ENCODE measurements at places on chromosomes 11 and 22. TPM values are rescaled to one million over a fixed set of nuclear protein-coding genes. Genes with fewer than 3 reads are reported as not detected.

Gene TRIM68
- total RNA-seq: 8.7 TPM

Gene NLRP6
- 1.2 TPM for total RNA-seq

Gene CARD16
- 8.6 TPM for total RNA-seq

Gene KDM4E
- not detected for total RNA-seq

Gene TSSC4
- total RNA-seq: 33.8 TPM

Gene MYO7A
- 0.29 TPM for total RNA-seq

Gene INSC
- total RNA-seq: 0.34 TPM

Gene ATXN10
- 88.6 TPM for total RNA-seq

Gene SLC5A1
- not detected for total RNA-seq

Gene OR5M10
- total RNA-seq: not detected

Gene EXPH5
- total RNA-seq: 1.8 TPM

Gene SLC22A8
- total RNA-seq: not detected

Gene OR51B2
- not detected for total RNA-seq

Gene APOL3
- total RNA-seq: 63.9 TPM

Gene OR56A3
- total RNA-seq: not detected

Gene APOL5
- total RNA-seq: not detected

Gene PMM1
- 46.4 TPM for total RNA-seq

Gene C11orf97
- total RNA-seq: not detected

Gene OR8D1
- total RNA-seq: not detected

Gene SUSD2
- total RNA-seq: 0.19 TPM

Gene OR4D6
- not detected for total RNA-seq

Gene FIBIN
- not detected for total RNA-seq

Gene MS4A15
- not detected for total RNA-seq

Gene HTR3A
- not detected for total RNA-seq

Gene LAYN
- total RNA-seq: 0.26 TPM

Gene NDUFC2
- 230 TPM for total RNA-seq

Gene SLC22A12
- total RNA-seq: not detected

Gene KREMEN1
- 0.31 TPM for total RNA-seq

Gene JAM3
- total RNA-seq: 6.3 TPM

Gene RRM1
- 201 TPM for total RNA-seq

Gene NRGN
- total RNA-seq: 17.0 TPM

Gene RAG2
- not detected for total RNA-seq

Gene TEX54
- not detected for total RNA-seq

Gene LMO1
- total RNA-seq: not detected

Gene POU2AF1
- total RNA-seq: 28.3 TPM

Gene MS4A6A
- total RNA-seq: not detected

Gene ANO3
- total RNA-seq: not detected

Gene GGT1
- total RNA-seq: 39.5 TPM

Gene YPEL4
- total RNA-seq: 0.73 TPM

Gene F2
- 0.29 TPM for total RNA-seq

Gene ACTN3
- 0.15 TPM for total RNA-seq

Gene SOX6
- not detected for total RNA-seq

Gene DDIAS
- 19.4 TPM for total RNA-seq

Gene OR2D2
- total RNA-seq: not detected

Gene KMT2A
- 61.5 TPM for total RNA-seq

Gene SYCE3
- 0.87 TPM for total RNA-seq

Gene MMP13
- not detected for total RNA-seq

Measured in activated CD4-positive, alpha-beta memory T cell treated with anti-CD3 and anti-CD28 coated beads for 36 hours (primary cell).